ENCODE measurements at places on chromosomes 2 and 18.

DNA sequence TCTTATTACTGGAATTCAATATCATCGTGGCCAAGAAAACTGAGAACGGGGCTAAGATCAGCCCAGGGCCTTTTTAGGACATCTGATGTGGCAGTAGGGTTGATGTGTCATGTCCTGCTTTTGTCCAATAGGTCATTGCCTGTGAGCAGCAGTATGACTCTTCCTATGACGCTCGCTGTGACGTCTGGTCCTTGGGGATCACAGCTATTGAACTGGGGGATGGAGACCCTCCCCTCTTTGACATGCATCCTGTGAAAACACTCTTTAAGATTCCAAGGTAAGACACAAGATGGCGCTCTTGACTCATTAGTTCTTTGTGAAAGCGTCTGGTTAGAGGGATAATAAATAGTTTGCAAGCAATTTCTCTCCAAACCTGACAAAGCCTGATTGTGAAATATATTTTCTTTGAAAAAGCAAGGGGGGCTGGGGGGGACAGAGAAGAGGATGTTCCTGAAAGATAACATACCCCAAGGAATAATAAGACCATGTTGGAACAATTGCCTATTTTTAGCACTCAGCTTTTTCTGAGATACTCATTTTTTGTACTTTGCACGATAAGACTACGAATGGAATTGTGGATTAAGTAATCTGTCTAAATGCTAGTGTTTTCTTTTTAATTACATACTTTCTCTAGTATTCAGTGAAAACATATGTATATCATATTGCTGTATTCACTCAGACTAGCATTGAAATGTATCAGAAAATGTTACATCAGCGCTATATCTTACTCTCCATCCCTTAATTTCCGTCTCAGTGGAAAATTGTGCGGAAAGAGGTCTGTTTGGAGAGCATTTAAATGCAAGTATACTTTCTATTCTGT lies 58.1 kb downstream of the MYO3B start:
- no peak for DNase-seq

DNA sequence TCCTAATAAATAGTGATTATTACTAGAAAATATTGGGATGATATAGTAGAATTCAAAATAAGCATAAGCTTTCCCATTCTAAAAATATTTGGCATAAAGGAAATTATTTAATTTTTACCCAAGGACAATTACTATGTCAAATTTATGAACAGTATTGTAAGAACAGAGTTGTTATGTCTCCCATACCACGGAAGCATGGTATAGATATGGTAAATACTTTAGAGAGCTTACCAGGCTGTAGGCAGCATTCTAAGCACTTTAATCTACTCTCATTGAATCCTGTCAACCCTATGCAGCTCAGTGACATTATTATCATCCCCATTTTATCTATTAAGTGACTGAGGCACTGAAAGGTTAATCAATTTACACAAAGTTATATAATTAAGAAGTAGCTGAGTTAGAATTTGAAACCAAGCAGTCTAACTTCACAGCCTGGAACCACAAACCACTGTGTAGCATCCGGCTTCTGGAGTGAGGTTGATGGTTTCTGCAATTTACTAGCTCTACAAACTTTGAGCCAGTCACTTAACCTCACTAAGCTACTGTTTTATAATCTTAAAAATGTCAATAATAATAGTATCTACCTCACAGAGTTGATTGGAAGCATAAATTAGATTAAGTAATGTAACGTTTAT lies 323.7 kb downstream of the ARHGAP15 start:
- DNase-seq = no peak

DNA sequence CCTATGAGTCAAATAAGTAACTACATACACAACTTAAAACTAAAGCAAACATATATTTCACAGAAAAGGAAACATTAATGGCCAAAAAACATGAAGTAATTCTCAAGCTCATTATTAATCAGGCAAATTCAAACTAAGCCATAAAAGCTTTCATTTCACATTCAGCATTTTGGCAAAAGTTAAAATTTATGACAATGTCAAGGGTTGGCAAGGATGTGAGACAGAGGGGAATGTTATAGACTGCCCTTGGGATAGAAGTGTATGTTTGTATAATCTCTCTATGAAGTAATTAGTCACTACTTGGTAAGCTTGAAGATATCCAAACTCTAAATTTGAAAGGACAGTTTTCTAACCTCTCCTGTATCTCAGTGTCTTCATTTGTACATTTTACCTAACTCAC lies 539.4 kb downstream of the RIT2 start:
- DNase-seq = no peak

DNA sequence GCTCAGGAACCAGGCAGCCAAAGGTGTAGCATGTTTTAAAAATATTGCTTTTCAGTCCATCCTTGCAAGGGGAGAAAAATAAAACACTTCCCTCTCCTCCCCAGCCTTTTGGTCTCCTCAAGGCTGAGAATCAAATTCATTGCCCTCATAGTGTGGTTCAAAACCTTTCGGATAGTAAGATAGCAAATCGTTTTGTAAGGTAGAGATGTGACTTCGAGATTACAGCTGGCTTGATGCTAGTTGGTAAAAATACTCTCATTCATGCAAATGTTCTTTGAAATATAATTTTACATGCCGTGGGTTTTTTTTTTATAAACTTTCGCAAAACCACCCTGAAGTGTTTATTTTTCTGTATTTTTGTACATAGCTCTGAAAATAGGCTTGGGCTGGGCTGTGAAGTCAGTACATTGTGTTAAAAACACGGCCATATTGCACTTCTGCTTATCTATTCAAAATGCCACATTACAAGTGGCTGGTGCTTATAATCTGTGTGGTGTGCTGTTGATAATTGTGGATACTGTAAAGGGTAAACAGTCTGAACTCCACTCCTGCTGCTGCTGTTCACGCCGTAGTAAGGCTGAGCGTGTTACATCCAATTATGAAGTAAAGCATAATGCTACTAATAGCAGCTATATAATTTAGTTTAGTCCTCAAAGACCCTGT lies 172.0 kb upstream of the SIX3 start:
- DNase-seq = no peak

DNA sequence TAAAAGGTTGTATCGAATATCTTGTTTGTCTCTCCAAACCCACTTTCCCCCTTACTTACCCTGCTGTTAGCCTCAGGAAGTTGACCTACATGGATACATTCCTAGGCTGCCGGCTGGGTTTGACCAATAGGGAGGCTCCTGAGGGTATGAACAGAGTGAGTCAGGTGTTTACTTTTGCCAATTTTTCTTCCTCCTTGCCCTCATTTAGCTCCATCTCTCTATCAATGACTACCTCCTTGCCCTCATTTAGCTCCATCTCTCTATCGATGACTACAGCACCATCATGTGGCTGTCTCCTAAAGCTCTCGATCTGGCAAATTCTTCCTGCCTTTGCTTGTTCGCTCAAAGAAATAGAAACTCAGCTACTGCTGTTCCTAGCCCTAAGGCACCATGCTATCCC lies 571.9 kb upstream of the CRIM1 start:
- DNase-seq = no peak

DNA sequence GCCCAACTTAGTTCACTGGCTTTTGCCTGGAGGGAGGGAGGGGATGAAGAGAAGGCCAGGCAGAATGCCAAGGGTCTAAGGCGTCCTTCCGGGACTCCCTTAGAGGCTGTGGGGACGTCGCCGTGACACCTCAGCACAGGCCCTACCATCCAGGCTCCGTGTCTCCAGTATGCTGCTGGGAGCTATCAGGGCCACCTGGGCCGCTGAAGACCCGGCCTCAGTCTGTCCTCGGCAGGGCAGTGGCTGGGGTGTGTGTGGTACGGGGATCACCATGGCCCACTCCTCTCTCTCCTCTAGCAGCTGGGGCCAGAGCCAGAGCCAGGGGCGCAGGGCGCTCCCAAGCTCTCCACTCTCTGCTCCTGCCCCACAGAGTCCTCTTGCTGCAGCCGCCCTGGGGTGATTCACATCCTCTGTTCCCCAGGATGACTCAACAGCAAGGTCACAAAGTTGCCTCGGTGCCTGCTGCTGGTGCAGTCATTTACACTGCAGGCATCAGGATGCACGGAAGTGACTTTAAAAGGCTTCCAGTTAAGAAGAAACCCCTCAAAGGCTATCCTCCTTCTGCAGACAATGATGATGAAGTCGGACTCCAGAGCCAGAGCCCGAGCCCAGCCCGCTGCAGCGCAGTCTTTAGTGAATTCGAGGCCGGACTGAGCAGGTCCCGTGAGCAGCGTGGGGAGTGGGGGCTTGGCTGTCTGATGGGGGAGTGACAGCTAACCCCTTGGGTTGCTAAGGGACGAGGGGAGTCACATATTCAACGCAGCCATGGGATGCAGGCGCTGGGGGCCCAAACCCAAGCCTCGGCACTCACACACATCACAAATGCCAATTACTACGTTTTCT lies 31.9 kb downstream of the SNORC start:
- DNase-seq = peak; percentile 60

- DNase-seq = no peak
Observed at GRCh38 chr2:227163485-227163997, 464 bp downstream of the COL4A4 start.

- DNase-seq = no peak
Observed at GRCh38 chr2:177857538-177857937, 215.0 kb downstream of the PDE11A start.

DNA sequence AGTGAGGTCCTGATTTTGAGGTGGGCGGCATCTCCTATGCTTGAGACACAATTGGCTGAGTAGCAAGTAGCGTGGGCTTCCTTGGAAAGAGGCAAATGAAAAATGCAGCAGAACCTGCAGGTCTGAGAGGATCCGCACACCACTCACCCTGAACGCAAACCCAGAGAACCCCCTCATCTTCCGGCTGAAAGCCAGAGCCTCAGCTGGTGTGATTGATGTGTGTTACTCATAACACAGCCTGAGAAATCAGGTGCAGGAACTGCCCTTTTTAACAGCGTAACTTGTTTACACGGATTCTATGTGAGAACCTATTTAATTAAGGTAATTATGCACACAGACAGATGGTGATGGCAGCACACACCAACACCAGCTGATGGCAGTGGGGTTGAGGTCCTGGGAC lies 123.4 kb downstream of the MRO start:
- DNase-seq = no peak

- no peak for DNase-seq
Observed at GRCh38 chr2:188444106-188444835, 152.6 kb downstream of the GULP1 start.

DNA sequence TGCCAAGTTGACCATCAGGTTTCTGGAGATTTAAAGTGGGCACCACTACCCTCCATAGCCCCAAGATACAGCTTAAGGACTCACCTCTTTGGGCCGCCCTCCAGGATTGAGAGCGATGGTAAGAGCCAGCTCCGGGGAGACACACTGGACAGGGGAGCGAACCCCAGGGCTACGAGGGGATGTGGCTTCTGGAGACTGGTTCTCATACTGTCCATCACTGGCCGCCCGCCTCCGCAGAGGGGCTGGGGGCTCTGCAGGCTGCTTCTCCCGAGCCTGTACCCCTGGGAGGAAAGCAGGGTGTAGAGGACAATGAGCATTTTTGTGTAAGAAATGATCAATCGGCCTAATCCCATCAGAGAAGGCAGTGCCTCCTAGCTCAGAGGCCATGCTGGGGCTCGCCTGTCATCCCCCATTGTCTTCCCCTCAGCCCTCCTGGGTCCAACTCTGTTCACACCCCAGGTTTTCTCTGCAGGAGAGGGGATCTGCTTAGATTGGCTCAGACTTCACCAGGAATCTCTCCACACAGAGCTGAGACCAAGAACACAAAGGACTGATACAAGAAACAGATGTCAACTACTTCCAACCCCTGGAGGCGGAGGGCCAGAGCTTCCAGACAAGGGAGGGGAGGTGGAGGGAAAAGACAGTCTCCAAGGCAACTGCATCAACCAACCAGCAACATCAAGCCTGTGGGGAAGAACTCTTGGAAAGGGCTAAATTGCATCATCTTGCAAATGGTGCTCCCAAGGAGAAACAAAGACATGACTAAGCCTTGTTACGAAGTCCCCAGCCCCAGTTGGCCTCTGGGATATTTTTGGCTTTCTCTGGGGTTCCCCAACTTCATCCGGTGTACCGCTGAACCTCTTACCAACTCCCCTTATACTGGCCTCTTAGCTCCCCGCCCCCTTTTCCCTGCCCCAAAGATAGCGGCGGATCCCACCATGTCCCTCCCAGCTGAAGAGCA lies 166.6 kb downstream of the TNS1 start:
- DNase-seq = peak; percentile 92

GRCh38 chr2:9944330-9944758 lies 7.1 kb upstream of the GRHL1 start:
- DNase-seq = no peak

GRCh38 chr2:28269019-28269784 lies 123.5 kb upstream of the FOSL2 start:
- DNase-seq = no peak

Measured in coronary artery (tissue), 2 donors.